ENCODE measurements at places on chromosomes 4 and X.

- no peak for DNase-seq
Measured at GRCh38 chrX:134999469-134999868, 8.7 kb downstream of the SMIM10 start.

DNA sequence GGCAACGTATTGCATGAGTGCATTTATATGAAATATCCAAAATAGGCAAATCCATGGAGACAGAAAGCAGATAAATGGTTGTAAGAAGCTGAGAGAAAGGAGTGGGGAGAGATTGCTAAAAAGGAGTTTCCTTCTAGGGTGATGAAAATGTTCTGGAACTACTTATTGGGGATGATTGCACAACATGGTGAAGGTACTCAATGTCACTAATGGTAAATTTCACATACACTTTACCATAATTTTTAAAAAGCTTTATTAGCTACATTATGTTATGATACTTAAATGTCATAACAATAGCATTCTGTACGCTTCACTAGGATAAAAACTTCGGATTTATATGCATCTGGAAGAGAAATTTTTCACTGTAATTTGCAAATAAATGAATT lies 56.7 kb upstream of the WDR19 start:
- DNase-seq: no peak

- no peak for DNase-seq
Measured at GRCh38 chrX:30795981-30796958, 92.8 kb downstream of the TAB3 start.

DNA sequence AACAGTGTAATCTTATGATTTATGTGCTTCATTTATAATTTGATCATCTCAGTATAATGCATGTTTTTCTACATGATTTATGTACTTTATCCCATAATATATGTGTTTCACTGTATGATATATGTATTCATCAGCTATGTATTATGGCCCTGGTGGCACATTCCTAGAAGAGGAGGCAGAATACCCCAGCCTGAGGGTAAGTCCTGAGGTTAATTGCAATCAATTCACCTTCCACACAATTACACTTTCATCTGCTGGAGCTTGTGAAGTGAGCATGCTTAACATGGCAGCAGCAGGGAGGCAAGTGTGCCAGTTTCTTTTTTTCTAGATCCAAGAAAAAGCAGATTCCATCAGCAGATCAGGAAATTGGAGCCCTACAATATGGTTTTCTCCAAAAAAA lies 81.2 kb downstream of the CXXC4 start:
- no peak for DNase-seq

DNA sequence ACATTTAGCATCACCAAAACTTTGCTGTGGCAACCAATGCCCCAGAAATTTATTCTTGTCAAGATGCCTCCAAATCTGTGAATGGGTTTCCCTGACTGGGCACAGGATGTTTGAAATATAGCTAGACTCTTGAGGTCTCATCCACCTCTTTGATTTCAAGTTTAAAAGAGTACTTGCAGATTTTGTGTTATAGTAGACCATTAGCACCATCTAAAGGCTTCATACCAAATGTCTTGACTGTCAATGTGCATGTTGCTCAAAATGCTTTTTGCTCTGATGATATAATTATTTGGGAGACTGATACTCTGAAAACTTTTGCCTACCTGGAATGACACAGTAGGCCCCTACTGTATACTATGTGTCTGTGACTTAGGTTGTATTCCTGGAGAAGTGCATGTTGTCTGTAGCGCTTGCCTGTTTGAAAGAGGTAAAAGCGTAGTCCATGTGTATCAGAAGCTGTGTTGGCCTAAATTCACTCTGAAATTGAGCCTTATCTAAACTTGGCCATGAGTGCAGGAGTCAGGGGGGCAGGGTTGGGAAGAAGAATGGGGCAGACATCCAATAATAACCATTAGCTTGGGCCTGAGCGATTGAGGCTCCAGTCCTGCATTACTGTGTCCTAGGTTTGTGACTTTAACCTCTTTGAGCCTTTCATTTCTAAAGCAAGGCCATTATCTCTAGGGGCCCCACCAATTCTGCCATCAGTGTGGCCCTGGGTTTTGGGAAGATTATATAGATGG lies 33.8 kb downstream of the NDP start:
- DNase-seq: no peak

- DNase-seq: no peak
Measured at GRCh38 chr4:21763855-21764254, 184.7 kb downstream of the KCNIP4 start.

GRCh38 chr4:138897811-138898226 lies 117.8 kb upstream of the NOCT start:
- peak; percentile 82 for DNase-seq

GRCh38 chrX:79146640-79147390 lies 2.3 kb downstream of the GPR174 start:
- DNase-seq: no peak

- no peak for DNase-seq
Measured at GRCh38 chrX:14801136-14801535, 71.7 kb downstream of the FANCB start.

GRCh38 chrX:122869171-122869570 lies 314.9 kb upstream of the GRIA3 start:
- no peak for DNase-seq

GRCh38 chr4:80195441-80196140 lies 1.7 kb upstream of the PRDM8 start:
- no peak for DNase-seq
